ENCODE measurements at places on chromosomes 3 and 15. TPM values are rescaled to one million over a fixed set of nuclear protein-coding genes. Genes with fewer than 3 reads are reported as not detected.

DNA sequence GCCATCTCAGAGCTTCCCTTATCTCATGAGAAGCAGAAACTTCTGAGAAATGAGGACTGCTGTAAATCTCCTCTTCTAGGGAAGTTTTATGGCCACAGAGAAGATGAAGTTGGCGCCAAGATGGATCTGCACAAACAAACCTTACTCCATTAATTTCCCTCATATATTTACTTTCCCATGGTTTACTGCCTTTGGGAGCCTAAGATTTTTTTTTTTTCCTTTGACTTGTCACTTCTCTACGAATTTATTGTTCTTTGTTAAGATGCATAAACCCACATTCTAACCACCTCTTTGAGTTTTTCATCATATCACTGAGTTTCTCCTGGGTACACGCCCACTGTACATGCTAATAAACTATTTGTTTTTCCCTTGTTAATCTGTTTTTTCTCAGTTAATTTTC, 21.5 kb upstream of the NPTN start:
- H3K4me3 ChIP-seq: no peak overlapping the region
- no peaks in the 10 kb centered on the region for H3K36me3 ChIP-seq
- no peak for DNase-seq
- H3K4me1 ChIP-seq: no peaks in the 10 kb centered on the region

- H3K36me3 ChIP-seq: no peaks in the 10 kb centered on the region
- peak within 1 kb of the TSS; percentile 91 for H3K27ac ChIP-seq
- no peaks in the 10 kb centered on the region for H3K27me3 ChIP-seq
- H3K4me1 ChIP-seq: peaks cover 46% of the 10 kb centered on the region
- peak; percentile 91 for DNase-seq
These were observed at the start of gene FYTTD1 for GRCh38 chr3:197749601-197750395. Gene FYTTD1, plus strand, starts transcription at chr3:197749883. Its CDS starts 89 bp downstream, at chr3:197749972.

DNA sequence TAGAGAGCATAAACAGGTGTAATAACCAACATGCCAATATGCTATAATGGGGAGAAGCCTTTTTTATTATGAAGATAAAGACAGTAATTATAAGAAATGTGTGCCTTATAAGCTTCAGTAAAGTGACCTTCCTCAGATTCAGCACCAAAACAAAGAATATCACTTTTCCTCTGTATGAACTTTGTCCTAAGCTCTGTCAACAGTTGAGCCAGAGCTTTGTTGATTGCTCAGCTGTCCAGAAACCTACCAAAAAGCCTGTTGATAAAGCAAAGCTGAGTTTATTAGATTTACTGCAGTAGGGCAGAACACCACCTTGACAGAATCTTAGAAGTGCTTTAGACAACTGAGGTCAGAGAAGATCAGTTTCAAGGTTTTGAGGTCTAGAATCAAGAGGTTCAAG, 635.3 kb downstream of the EDEM1 start:
- no peaks in the 10 kb centered on the region for H3K4me1 ChIP-seq
- no peak for DNase-seq
- H3K27me3 ChIP-seq: no peaks in the 10 kb centered on the region
- no peak overlapping the region for H3K27ac ChIP-seq

- no peak overlapping the region for H3K4me3 ChIP-seq
- H3K27ac ChIP-seq: no peak overlapping the region
- H3K27me3 ChIP-seq: no peaks in the 10 kb centered on the region
- DNase-seq: no peak
- peaks cover 14% of the 10 kb centered on the region for H3K36me3 ChIP-seq
These were observed 37.1 kb downstream of the SLCO3A1 start for GRCh38 chr15:91890614-91891013.

GRCh38 chr3:12194209-12194608, 35.5 kb upstream of the TIMP4 start:
- no peaks in the 10 kb centered on the region for H3K4me1 ChIP-seq
- H3K36me3 ChIP-seq: no peaks in the 10 kb centered on the region
- DNase-seq: no peak
- no peak overlapping the region for H3K27ac ChIP-seq
- no peaks in the 10 kb centered on the region for H3K27me3 ChIP-seq

- H3K4me3 ChIP-seq: no peak overlapping the region
- no peak overlapping the region for H3K27ac ChIP-seq
- H3K4me1 ChIP-seq: no peaks in the 10 kb centered on the region
- DNase-seq: no peak
These were observed 316.6 kb downstream of the EDEM1 start for GRCh38 chr3:5504135-5504534.

DNA sequence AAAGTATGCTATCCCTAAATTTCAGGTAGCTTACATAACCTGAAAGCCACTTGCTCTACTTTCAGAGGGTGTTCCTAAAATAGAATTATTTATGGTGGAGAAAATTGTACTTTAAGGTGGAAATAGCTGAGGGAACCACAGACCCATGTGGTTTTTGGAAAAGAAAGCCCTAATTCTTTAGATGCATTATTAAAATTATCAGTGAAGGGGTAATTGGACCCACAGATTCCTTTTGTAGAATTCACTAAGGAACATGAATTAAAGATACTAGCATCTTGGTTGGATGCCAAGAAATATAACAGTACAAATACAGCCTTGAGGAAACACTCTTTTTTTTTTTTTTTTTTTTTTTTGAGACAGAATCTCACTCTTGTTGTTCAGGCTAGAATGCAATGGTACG, 37.8 kb downstream of the DPPA2 start:
- H3K4me1 ChIP-seq: no peaks in the 10 kb centered on the region
- no peaks in the 10 kb centered on the region for H3K27me3 ChIP-seq
- DNase-seq: no peak
- H3K27ac ChIP-seq: no peak overlapping the region
- no peak overlapping the region for H3K4me3 ChIP-seq
- H3K36me3 ChIP-seq: no peaks in the 10 kb centered on the region

GRCh38 chr15:44536302-44536961, 515 bp upstream of the EIF3J start:
- no peaks in the 10 kb centered on the region for H3K27me3 ChIP-seq
- H3K36me3 ChIP-seq: peaks cover 15% of the 10 kb centered on the region
- DNase-seq: no peak
- H3K4me1 ChIP-seq: peaks cover 43% of the 10 kb centered on the region
- peak overlapping the region; percentile 88 for H3K4me3 ChIP-seq
- peak overlapping the region; percentile 86 for H3K27ac ChIP-seq

RAB8B gene
- total RNA-seq: 114 TPM

LOXL1 gene
- 7.3 TPM for total RNA-seq

Data from CD4-positive, CD25-positive, alpha-beta regulatory T cell (primary cell).